C1 segment of cervical spinal cord (tissue), 14 donors: ENCODE measurements at places on chromosomes 2 and 18.

- DNase-seq = no peak
Observed at GRCh38 chr2:46976556-46977279, 61.1 kb upstream of the MCFD2 start.

DNA sequence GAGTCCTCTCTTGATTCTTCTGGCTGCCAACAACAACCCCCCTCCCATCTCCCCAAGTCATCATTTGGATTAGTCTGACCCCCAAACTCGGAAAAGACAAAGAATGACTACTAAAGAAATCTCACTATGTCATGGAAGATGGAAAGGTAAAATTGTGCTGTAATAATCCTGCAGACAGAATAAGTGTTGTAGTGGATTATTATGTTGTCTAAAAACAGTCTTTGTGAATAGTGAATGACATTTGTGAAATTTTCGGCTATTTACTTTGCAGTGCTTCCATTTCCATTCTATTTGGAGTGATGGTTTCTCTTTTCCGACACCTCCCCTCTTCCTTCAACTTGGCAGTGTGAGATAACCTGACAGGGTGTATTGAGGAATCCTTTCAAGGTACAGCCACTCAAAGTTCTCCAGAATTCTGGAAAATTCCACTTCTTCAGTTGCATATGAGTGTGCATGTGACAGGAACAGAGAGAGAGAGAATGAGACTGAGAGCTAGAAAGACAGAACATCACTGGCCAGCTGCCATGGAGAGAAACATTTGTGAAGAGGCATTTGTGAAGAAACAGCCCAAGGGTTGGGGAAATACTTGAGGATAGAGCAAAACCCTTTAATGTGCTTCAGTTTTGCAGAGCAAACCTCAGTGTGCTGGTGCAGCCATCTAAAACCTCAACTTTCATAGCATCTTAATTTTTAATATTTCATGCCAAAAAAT, 141.9 kb upstream of the DLX2 start:
- no peak for DNase-seq

DNA sequence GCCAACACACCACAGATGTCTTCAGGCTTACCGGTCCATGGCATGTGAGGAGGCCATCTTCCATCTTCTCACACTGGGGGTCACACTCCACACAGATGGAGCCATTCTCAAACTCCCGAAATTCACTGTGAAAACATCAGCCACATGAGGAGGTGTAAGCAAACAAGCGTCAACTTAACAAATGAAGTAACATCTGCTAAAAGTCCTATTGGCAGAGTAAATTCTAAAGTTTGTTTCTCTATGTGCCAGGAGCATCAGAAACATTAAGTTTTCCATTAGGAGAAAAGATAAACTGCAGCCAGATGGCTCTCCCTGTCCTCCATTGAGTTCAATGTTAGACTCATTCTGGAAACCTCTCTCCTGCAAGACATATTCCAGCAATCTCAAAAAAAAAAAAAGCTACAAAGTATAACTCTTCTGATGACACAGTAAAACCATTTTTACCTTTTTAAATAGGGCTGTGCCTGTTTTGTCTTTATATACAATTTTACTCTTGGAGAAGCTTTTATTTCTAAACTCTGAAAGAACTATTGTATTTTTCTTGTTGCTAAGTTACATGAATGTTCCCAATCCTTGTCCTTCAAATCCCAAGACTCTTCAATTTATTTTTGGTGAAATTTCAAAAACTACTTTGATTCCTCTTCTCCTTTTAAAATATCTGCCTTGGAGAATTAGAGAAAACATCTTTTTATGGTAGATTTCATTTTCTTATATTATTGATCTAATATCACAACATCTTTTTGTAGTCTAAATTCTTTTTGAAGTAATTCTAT, 865.3 kb downstream of the ERBB4 start:
- no peak for DNase-seq

DNA sequence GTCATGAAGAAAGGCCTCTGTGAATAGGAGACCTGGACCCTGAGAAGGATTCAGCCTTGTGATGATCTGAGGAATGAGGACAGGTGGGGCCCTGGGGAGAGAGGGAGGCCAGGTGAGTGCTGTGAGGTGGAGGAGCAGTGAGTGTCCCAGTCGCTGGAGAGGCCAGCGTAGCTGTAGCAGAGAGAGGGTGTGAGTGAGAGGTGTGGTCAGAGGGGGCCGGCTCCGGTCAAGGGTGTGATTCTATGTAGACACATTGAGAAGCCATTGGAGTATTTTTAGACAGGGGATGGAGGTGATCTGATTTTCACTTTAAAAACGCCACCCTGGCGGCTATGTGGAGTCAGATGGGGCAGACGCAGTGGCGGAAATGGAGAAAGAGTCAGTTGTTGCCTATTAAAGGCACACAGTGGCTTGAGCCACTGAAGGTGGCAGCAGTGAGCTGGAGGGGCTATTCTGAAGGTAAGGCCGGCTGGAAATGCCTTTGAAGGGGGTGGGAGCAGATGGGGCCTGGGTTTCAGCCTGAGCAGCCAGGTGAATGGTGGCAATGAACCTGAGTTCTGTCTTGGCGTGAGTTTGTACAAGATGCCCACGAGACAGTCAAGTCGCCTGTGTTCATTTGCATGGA, 55.6 kb downstream of the GREB1 start:
- DNase-seq = no peak

DNA sequence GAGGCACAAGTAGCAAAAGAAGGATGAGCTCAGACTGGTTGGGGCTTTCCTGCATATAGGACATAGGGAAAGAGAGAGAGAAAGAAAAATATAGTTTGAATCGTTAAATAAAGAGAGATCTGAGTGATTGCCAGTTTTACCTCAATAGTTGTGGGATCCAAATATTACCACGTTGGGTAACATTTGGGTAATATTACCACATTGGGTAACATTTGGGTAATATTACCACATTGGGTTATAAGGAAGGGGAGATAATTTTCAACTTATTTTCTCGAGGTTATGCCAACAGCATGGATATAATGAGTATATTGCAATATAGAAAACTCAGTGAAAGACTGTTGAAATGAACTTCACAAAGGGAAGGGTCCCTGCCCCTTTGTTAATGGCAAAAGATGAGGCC, 20.7 kb downstream of the SP140 start:
- DNase-seq = no peak

GRCh38 chr2:27496357-27497287, at the start of gene GCKR:
TSS of gene GCKR (plus strand) at chr2:27496839. CDS start at chr2:27496905, 66 bp downstream.
- DNase-seq = no peak

DNA sequence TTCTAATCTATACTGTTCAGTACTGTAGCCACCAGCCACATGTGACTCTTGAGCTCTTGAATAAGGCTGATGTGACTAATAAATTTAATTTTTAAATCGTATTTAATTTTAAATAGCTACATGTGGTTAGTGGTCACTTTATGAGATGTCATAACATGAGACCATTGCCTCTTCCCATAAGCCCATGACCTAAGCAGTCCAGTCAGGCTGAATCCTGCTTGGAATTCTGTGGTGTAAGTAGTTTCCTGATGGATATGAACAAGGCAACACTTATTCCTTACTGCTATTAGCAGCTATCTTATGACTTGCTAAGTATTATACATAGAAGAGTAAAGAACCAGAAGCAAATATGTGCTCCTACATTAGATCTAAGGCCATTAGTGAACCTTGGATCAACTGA, 150.0 kb downstream of the DIS3L2 start:
- no peak for DNase-seq

DNA sequence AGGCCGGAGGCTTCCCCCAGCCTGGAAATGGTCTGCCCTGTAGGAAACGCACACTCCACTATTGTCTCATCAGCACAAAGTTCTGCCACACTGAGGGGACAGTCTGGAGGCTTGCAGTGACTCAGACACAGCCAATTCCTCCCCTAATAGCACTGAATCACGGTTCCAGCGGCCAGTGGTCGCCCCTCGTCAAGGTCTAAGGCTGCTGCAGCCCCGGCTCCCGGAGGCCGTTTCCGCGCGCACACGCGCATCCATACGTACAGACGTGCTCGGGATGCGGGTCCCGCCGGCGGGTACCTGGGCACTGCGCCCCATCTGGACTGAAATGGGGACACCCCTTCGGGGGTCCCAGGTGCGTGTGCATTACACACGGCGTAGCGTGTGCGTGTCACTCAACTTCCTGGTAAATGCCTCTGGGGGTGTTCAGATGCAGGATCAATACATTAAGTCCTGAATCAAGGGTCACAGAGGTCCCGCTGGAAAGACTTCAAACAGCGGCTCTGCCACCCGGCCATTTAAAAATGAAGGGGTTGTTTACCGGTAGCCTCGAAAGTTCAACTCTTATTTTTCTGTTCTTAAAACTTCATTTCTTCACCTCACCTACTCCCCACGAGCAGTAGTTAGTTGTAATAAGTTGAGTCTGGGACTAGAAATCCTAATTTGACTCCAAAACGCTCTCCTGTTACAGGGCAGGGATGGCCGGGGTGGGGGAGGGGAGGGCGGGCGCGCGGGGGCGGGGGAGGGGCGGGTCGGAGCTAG, 572 bp upstream of the ZNF516 start:
- no peak for DNase-seq

GRCh38 chr2:203891474-203891873, 23.9 kb downstream of the CTLA4 start:
- no peak for DNase-seq

- DNase-seq = no peak
Observed at GRCh38 chr2:28778392-28778791, 26.8 kb downstream of the PPP1CB start.

DNA sequence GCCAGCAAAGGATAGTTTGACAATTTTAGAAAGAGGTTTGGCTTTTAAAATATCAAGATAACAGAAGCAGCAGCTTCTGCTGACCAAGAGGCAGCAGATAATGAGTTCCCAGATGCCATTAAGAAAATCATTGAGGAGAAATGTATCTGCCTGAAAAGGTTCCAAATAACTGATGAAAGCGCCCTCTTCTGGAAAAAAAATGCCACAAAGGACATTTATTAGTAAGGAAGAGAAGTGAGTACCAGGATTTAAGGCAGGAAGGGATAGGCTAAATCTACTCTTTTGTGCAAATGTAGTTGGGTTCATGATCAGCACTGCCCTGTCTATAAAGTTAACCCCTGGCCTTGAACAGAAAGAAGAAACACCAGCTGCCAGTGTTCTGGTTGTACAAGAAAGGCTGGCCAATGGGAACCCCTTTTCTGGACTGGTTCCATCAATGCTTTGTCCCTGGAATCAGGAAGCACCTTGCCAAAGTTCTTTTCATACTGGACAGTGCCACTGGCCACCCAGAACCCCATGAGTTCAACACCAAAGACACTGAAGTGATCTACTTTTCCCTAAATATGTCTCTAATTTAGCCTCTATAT, 40.6 kb downstream of the DHX57 start:
- DNase-seq = no peak

DNA sequence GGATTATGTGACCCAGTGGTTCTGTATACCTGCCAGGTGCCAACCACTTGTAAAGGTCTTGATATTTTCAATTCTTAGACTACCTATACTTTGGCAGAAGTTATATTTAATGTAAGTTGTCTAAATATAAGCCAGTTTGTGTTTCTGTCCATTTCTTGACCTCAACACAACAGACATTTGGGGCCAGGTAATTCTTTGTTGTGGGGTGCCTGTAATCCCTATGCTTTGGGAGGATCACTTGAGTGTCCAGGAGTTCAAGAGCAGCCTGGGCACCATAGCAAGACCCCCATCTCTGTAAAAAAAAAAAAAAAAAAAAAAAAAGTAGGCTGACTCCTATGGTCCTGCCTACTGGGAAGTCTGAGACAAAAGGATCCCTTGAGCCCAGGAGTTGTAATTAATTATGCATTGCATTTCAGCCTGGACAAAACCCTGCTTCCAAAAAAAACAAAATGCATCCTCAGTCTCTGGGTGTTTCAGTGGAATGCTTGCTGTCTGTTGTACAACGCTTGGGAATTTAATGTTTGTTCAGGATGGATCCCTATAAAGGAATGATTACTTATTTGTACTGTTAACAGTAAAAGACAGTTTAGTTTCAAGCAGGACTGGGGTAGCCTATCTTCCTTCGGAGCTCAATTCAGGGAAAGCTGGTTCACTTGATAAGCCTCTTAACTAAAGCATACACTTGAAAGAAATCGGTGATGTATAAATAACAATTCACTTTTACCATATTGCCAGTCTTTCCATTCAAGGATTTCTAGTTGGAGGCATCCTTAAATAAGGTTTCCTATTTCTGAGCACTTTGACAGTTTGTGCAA, 3.4 kb downstream of the RPS27A start:
- no peak for DNase-seq

GRCh38 chr2:119724656-119725485, 34.9 kb upstream of the PTPN4 start:
- no peak for DNase-seq

DNA sequence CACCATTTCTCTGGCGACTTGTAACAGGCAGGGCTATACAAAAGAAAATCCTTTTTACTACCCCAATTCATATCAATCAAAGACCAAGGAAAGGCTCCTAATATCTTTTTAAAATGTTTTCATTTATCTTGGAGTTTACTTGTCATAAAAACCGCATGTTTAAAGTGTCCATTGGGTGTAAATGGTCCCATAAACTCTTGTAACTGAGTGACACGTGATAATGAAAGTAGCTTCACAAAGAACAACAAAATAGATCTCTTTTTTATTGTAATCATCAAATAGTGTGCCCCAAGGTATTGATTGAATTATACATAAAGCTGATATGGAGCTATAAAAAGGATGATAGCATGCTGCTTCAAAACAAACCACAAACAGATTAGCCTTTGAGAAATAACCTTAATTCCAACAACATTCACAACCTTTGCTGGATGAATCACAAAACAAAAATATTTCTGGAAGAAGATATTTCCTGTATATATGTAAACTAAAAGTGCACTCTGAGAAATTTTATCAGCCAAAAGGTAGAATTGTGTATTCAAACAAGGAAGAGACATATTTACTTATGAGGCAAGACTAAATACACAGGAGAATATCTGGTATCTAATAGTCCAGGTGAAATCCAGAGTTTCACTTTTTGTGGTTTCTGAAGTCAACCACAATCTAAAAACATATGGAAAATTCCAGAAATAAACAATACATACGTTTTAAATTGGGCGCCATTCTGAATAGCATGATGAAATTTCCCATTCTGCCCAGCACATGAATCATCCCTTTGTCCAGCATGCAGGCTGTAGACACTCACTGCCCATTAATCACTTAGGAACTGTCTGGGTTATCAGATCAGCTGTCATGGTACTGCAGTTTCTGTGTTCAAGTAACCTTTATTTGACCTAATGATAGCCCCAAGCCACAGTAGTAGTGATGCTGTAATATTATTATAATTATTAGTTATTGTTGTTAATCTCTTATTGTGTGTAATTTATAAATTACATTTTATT, 237.5 kb downstream of the PIK3C3 start:
- no peak for DNase-seq

DNA sequence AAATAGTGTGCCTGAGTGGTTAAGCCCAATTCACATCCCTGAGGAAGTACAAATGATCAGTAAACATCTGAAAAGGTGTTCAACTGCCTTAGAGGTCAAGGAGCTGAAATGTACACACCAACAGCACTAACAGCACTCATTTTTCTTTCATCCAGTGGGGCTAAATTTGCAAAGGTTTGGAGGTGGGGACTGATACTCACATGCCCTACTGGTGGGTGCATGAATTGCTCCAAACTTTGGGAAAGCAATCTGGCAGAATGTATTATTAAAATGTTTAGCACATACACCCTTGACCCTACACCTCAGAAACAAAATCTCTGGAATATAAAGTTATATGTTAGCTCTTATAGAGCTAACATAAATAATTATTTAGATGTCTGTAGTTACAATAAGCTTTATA, 19.0 kb upstream of the FAM178B start:
- DNase-seq = no peak
